ENCODE measurements at places on chromosomes 7 and 10.

- DNase-seq, result no peak
Measured at GRCh38 chr10:49151025-49151445, 17.2 kb upstream of the FAM170B start.

- DNase-seq, result no peak
Measured at GRCh38 chr7:89549768-89550167, 604.5 kb upstream of the STEAP1 start.

DNA sequence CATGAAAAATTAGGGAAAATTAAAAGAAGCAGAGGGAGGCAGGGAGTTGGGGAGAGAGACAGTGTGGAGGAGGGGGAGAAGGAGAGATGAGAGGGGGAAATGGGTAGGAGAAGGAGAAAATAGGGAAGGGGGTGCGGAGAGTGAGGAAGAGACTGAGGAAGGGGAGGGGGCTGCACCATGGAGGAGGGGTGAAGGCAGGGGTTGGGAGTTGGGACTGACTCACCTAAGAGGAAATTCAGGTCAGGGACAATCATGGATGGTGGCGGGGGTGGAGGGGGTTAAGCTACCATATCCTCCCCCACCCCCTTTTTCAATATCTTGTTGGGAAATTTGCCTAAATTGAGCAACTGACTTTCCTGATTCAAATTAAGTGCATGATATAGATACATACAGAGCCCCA lies 8.0 kb downstream of the GRK5 start:
- no peak for DNase-seq

GRCh38 chr10:125624800-125625199 lies 58.2 kb downstream of the TEX36 start:
- no peak for DNase-seq

GRCh38 chr10:120559800-120560199 lies 102.8 kb downstream of the PLPP4 start:
- DNase-seq, result peak; percentile 42

- no peak for DNase-seq
Measured at GRCh38 chr7:73742338-73742752, 3.7 kb upstream of the ABHD11 start.

DNA sequence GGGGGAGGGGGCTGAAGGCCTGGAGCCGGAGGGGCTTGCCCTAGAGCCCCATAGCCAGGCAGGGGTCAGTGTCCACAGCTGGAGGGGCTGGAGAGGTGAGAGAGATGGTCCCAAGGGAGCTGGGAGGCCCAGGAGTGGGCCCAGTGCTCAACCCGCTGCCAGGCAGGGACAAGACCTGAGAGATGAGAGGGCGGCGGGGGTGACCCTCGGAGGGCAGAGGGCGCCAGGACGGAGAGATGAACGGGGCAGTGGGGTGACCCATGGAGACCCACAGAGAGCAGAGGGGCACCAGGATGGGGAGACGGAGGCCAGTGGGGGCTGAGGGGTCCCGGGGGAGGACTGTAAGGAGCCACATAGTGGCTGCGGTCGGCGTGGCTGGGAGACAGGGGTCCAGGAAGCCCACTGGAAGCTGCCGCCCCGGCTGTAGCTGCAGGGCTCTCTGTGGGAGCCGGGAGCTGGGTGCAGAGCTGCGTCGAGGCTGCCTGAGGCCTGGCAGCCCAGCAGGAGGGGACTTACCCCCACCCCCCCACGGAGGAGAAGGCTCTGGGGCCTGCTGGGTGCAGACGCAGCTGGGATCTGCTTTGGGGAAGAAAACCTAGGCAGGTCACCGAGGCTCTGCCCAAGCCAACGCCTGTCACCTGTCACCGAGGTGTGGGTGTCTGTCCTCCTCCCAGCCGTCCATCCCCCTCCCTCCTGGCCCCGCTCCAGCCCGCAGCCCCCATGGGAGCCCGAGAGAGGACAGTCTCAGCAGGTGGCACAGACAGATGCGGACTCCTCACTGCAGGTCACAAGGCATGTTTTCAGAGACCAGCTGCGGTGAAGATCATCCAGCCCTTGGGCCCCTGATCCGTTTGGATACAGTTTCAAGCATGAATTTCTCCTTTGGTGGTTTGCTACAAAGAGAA lies 25.1 kb downstream of the PWWP2B start:
- DNase-seq, result no peak

- no peak for DNase-seq
Measured at GRCh38 chr7:107090457-107090856, 46.0 kb downstream of the PRKAR2B start.

DNA sequence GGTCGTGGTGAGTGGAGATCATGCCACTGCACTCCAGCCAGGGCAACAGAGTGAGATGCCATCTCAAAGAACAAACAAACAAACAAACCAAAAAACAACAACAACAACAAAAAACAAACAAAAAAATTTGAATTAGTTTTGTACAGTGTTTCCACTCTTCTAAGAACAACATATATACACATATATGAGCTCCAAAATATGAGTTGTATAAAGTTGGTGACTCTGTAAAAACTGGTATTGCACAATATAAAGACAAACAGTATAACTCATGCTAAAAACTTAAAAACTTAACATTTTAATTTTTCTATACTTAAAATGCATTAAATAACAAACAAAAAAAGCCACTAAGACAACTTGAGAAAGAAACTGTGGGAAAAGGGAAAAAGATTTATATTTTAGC lies 46.0 kb downstream of the AKR1B15 start:
- no peak for DNase-seq

DNA sequence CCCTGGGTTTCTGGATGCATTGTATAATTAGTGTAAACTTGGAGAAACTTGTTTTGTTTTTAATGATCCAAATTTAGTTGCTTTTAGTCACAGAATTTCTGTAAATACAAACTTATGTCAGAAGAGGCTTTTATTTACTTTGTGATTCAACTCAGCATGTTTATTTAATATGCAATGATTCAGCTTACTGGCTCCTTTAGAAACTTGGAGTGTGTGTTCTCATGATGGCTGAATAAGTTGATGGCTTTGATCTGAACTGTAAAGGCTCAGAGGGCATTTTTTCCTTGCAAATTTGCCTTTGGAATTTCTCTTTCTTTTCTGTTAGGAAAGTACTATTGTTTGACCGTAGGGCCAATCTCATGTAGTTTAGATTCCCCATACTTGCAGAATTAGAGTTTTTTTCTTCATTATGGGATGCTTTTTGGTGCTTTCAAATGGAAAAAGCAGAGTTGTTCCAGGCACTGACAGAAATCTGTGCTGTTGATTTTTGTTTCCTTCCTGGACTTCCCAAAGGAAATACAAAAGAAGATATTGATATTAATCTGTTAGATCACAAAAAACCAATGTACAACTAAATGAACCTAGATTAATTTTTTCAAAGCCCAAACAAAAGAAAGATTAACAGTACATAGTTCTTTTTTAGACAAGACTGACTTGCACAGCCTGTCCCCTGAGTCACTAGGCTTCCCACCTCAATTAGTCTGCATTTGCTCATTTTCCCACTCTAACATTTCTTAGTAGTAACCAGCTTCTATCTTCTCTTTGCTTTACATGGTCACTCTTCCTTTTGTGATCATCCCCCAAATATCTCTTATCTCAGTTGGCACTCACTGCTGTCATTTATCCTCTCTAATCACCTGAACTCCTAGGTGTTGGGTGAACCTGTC lies 96.8 kb upstream of the AGR3 start:
- no peak for DNase-seq

DNA sequence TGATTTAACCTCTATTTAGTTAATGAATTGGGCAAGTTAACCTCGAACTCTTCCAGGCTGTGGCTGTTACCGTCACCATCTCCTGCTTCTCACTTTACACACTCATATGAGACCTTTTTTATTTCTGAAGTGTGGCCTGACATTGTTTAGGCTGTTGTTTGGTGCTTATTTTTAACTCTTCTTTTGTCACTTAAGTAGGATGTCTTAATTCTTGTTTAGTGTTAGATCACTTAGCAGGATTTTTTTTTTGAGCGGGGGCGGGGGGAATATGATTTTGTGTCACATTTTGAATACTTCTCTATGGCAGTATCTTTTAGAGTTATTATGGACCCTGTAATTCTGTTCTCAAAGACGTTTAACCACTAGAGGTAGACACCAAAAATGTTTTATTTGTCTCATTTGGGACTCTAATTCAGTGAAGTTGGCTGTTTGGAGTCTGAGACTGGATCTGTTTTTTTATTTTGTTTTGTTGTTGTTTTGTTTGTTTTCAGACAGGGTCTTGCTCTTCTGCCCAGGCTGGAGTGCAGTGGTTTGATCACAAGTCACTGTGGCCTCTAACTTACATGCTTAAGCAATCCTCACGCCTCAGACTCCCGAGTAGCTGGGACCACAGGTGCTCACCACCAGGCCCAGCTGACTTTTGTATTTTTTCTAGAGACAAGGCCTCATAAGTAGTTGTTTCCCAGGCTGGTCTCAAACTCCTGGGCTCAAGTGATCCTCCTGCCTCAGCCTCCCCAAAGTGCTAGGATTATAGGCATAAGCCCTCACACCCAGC lies 73.5 kb downstream of the CUX1 start:
- no peak for DNase-seq

DNA sequence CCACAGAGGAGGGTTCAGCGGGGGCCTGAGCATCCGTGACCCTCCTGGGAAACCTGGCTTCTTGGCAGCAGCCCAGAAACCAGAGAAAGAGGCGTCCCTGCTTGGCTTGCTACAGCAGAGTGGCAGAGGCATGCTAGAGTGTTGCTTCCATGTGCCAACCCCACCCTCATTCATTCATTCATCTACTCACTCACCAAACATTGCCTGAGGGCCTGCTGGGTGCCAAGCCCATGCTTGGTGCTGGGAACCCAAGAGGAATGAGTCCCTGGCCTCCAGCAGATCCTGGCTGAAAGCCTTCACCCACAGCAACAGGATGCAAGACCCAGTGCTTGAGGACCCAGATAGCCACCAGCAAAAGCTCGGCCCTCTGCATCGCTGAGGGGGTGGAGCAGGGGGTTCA lies 129.0 kb downstream of the CDH23 start:
- DNase-seq, result no peak

DNA sequence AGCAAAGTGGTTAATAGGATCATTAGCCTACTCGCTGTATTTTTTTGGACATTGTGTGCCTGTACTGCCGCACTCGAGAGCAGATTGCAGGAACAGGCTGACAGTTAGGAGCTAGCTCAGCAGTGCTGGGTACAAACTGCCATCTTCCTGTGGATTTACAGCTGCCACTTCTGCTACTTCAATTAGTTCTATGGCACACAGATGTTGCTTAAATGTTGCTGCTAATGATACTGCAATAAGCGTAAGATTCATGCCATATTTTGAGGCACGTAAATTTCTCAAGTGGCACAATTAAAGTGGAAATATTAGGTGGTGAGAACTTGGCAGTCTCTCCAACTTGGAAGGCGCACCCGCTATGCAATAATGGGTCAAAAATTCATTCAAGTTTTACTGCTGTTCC lies 171.9 kb downstream of the EBF3 start:
- DNase-seq, result no peak

- DNase-seq, result no peak
Measured at GRCh38 chr7:111198255-111198654, 107.3 kb downstream of the LRRN3 start.

- DNase-seq, result no peak
Measured at GRCh38 chr10:15265558-15265957, 97.1 kb upstream of the NMT2 start.

DNA sequence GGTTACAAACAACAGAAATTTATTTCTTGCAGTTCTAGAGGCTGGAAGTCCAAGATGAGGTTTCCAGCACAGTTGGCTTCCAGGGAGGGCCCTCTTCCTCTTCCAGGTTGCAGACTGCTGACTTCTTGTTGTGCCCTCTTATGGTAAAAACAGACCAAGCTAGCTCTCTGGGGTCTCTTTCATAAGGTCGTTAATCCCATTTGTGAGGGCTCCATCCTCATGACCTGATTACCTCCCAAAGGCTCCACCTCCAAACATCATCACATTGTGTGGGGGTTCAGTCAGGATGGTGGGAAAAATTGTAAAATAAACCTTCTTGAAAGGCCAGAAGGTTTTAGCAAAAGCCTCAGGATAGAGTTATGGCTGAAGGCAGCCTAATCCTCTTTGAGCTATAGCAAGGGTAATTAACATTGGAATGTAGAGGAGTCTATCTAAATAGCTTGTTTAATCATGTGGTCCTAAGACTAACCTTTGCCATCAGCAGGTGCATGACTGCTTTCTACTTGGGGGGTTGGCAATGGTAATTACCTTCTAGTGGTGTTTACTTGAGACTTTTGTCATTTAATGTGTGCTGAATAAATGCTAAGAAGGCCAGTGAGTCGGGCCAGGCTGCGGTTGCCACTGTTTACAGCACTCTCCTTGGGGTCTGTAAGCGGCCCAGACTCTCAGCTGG lies 80.8 kb downstream of the PPP1R17 start:
- DNase-seq, result no peak

GRCh38 chr10:69057951-69058297 lies 30.0 kb upstream of the SRGN start:
- DNase-seq, result no peak
